ENCODE measurements at places on chromosomes 2 and 18.

DNA sequence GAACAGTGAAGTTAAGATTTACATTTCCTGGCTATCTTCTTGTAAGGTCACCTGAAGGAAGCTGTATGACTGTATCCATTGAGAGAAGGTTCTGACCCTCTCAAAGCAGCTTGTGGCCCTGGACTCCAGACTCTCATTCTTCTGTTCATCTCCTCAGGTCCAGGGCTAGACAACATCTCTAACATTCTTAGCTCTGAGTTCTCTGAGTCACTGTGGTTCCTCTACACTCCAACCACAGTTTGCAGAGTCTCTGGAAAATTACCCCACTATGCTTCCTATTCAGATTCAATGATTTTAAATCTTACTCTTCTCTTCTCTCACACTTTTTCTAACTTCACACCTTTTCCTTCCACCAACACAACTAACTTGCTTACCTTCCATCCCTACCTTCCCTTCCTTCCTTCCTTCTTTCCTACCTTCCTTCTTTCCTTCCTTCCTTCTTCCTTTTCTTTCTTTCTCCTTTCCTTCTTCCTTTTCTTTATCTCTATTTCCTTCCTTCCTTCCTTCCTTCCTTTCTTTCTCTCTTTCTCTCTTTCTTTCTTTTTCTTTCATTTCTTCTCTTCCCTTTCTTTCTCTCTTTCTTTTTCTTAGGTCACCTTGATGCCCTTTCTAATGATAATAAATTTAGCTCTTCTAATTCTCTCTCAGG, 824.3 kb upstream of the ZEB2 start:
- DNase-seq, result no peak

DNA sequence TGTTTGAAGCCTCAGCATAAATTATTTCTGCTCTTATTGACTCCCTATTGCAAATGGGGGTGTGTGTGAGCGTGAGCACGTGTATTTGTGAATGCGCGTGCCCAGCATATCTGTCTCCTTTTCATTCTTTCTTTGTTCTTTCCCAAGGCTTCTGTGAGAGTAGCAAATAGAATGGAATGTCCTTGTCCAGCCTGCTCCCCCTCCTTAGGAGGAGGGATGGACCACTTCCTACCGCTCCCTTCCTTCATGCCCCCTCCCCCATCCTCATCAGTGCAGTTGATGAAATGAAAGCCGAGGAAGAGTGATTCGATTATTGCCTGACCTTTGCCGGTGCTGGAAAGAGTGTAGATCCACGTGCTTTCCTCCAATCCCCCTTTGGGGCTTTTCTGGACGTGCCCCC, 102.0 kb downstream of the CPO start:
- DNase-seq, result no peak

DNA sequence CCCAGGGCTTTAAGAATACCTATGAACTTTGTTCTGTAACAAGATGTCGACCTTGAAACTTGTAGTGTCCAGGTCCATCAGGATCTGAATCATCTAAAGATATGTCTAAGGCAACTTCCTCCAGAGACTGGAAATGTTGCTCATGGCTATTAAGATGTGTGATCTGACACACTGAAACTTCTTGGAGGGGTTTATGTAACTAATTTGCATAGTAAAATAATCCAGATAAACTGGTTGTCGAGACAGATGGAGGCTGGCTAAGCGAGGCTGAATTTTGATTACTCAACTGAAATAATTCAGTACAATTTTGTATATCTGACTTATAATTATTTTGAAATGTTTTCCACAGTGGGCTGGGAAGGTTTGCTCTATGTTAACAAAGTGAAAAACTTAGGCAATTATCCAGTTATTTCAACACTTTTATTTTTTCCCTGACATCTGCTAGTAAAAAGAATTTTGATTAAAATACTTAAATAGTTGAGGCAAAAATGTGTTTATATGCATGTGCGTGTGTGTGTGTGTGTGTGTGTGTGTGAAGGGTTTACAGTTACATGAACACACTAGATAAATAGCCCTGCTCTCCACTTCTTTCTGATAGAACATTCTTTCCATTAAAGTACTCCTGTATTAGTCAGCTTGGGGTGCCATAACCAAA, 11.4 kb upstream of the MAP3K20 start:
- no peak for DNase-seq

GRCh38 chr18:77949355-77949973, 699.8 kb downstream of the GALR1 start:
- no peak for DNase-seq

DNA sequence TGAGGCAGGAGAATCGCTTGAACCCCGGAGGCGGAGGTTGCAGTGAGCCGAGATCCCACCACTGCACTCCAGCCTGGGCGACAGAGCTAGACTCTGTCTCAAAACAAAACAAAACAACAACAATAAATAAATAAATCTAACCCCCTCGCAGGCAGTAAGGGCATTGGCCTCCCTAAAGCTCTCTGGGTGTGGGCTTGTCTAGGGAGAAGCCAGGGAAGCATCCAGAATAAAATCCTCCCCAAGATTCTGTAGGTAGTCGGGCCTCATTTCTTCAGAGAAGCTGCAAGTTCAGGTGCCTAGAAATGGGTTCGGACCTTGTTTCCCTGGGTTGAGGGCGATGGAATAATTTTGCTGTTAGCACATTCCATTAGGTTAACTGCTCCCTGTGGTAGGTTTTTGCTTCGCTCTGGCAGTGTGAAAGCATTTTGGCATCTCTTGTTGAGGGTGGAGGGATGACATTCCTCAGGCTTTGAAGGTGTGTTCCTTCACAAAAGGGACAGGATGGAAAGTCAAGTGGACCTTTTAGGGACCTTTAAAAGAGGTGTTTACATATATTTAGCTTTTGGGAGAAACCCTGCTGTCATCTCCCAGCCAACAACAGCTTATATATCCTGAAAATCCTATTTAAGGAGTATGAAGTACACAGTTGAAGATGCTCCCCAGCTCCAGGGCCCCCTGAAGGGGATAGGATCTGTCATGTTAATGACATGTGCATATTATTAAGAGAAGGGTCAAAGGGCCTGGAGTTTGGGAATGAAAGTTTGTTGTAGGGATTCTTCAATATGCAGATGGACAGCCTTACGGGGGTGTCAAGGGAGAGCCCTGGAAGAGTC, 17.7 kb downstream of the MYCN start:
- no peak for DNase-seq

DNA sequence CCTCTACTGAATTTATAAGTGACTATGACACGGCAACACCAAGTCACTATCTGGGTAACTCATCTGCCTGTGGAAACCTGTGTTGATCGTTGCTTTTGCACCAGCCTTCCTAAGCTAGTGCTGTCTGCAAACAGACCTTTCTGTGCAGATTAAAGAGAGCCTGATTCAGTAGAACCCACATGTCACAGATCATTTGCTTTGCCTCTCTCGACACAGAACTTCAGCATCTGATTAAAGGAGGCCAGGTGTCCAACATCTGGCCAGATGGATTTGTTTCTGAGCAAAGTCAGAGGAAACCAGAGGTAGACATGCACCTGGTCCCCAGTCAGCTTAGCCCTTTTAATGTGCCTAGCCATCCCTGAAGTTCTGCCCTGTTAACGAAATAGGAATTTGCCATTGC, 15.0 kb upstream of the TTR start:
- DNase-seq, result no peak

GRCh38 chr2:169178804-169179390, 109.5 kb downstream of the DHRS9 start:
- no peak for DNase-seq

- no peak for DNase-seq
These were observed 664 bp downstream of the CCT4 start for GRCh38 chr2:61887717-61888266.

GRCh38 chr2:127826047-127826446, 15.1 kb upstream of the WDR33 start:
- no peak for DNase-seq

DNA sequence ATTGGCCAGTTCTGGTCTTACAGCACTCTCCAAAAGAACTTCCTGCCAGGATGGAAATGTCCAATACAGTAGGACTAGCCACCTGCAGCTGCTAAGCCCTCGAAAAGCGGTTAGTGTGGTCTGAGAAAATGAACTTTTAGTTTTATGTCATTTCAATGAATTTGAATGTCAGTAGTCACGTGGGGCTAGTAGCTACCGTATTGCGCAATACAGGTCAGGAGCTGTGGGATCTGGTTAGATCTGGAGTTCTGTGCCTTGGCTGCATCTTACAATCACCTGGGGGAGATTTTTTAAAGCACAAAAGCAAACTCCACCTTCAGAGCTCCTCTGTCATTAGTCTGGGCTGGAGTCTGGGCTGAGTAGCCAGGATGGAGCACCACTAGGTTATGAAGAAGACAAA, 35.9 kb downstream of the C1QL2 start:
- DNase-seq, result no peak

DNA sequence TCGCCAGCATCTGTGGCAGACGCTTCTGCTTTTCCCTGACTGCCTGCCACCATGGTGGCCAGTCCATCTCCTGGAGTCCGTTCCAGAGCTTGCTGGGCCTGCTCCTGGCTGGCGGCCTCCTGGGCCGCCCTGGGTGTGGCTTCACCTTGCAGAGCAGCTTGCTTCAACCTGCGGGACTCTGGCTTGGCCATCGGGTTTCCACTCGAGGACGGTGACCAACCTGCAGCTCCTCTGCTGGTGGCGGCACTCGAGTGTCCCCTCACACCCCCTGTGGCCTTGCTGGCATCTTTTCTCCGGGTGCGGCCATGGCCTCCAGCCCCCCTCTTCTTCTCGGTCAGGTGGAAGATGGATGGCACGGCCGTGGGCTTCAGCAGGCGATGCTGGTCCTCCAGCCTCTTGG, 3.4 kb downstream of the THAP4 start:
- DNase-seq, result no peak

DNA sequence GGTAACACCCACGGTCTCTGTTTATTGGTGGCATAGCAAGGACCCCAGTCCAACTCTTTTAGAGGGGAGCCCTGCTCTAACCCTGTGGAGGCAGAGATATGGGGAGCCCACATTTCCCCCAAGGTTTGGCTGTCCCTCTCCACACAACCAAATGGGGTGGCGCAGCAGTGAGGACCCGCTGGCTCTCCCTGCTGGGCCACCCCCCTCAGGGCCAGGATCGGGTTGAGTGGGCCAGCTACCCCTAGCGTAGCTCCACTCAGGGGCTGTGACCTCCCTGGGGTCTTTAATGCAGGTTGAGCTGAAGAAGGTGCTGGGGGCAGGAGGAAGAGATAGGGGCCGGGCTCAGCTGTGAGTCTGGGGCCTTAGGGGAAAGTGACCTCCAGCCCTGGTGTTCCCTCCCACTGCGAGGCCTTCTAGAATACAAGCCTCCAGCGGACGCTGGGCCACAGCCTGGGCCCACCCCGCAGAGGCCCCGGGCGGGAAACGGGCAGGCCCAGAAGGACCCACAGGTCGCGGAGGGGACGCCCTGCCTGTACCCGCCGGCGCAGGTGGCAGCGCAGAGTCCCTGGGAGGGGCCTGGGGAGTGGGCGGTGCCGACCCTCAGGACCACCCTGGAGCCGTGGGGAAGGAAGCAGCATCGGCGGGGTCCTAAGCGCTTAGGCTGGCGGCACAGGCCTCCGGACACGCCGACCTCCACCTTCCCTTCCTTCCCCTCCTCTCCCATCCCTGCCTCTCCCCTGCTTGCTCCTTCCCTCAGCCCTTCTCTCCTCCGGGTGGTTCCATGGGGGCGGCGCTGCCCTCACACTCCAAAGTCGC, 9.6 kb downstream of the CROCC2 start:
- no peak for DNase-seq

Measured in amniotic stem cell (primary cell).